Amygdala (tissue), 56 donors: ENCODE measurements at places on chromosomes 5 and 9.

- no peak for DNase-seq
Measured at GRCh38 chr5:150780816-150781221, 2.3 kb downstream of the SMIM3 start.

- no peak for DNase-seq
Measured at GRCh38 chr9:82436475-82436874, 447.9 kb downstream of the SPATA31D1 start.

GRCh38 chr9:74573640-74574191 lies 76.6 kb downstream of the RORB start:
- no peak for DNase-seq

- no peak for DNase-seq
Measured at GRCh38 chr9:128323791-128324190, 1.2 kb downstream of the COQ4 start.

DNA sequence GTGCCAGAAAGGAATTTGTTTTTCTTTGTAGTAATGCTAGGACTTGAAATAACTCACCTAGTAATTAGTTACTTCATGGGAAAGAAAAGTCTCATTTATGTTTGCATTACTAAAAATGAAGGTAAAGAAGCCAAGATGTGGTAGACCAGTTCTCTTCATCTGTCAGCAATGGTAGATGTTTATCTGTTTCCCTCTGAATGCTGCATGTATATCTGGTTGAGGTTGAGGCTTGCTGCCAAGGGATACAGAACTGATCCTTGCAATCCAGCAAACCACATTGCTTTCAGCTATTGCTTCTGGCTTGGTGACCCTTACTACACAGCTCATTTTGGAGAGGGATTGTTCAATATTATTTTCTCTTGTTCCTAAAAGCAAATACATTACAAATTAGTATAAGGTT lies 73.6 kb downstream of the ZNF474 start:
- DNase-seq = no peak

DNA sequence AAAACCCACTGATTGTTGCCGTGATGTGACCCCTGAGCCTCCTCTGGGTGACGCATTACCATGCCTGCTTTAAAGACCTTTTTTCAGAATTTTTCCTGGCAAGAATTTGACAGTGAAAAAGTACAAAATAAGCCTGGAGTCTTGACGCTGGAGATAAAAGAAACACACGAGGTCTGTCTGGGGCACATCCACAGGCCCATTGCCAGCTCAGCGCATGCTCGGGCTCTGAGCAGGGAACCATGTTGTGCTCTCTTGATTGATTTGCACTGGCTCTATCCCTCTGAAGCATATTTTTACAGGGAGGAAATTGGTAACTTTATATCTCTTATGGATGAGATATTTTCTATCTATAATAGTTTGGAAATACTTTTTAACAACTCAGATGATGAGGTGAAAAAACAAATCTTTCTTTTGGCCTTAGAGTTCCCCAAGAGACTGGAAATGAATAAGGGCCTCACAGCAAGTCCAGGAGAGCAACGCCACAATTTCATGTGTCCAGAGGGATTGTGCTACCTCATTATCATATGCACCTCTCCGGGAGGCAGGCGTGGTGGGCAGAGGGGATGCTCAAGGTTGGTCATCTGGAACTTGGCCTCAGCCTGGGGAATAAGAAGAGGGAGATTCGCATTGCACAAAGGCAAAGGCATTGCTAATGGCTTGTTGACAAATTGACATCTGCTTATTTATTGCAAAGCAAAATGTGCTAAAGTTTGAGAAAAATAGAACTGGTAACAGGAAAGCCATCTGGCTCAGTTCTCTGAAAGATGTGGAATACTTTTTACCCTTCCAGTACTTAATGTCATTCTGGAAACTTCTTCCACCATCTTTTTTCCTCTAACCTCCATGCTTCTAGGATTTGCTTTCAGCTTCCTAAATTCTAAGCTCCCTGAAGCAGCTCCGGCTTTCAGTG lies 183.8 kb downstream of the PJA2 start:
- no peak for DNase-seq

- DNase-seq = no peak
Measured at GRCh38 chr9:114849450-114849849, 43.6 kb upstream of the TNFSF15 start.

- DNase-seq = peak; percentile 57
Measured at GRCh38 chr5:72956324-72957140, 691 bp downstream of the FCHO2 start.

DNA sequence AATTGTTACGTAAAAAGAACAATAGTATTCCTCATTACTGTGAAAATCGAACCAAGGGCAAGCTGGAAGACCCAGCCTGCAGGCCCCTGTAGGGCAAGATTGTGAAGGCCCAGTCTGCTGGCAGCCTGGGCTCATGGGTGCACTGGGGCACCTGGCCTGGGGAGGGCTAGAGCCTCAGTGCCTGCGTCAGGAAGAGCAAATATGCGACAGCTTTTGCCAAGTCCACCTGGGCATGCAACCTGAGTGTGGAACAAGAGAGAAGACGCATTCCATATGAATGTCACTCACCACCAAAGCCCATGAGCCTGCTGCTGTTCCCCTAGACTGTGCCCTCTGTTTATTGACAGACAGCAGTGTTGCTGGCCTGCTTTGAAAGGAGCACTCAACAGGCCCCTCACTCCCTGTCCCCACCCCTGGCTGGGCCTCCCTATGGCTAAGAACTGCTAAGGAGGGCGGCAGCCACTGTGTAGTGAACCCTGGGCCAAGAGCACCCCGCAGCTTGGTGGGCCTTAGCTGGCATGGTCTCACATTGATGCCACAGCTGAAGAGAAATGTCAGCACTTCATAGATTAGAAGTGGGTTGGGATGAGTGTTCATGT lies 28.2 kb downstream of the PSD2 start:
- DNase-seq = no peak

DNA sequence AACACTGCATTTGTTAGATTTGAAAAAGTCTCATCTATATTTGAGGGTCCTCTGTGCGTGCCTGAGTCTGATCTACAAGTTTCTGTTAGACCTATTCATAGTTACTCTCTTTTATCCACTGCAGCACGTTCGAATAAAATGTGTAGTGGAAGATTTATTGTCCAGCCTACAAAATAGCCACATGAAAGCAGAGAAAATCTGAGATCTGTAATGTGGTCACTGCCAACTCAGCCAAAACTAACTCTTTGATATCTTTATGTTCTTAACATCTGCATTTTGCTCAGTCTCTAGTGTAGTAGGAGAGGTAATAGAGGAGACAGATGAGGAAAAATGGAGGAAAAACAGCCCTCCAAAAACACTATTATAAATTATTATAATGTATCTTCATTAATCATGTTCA lies 354.0 kb downstream of the NPR3 start:
- no peak for DNase-seq

DNA sequence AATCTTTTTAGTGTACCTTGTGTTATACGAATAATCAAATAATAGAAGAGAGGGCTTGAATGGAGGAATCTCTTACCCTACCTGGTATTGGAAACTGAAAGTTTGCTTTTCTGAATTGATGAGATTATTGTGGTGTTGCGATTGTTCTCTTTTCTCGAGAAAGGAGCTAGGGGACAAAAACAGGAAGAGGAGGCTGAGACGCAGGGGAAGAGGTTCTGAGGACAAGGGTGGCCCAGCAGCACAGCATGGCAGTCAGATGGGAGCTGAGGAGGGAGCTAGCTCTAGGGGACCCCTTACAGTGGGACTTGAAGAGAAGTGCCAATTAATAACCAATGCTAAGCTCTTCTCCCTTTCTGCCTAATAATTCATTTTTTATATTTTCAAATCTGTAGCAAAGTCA lies 183.3 kb upstream of the DMAC1 start:
- DNase-seq = no peak

DNA sequence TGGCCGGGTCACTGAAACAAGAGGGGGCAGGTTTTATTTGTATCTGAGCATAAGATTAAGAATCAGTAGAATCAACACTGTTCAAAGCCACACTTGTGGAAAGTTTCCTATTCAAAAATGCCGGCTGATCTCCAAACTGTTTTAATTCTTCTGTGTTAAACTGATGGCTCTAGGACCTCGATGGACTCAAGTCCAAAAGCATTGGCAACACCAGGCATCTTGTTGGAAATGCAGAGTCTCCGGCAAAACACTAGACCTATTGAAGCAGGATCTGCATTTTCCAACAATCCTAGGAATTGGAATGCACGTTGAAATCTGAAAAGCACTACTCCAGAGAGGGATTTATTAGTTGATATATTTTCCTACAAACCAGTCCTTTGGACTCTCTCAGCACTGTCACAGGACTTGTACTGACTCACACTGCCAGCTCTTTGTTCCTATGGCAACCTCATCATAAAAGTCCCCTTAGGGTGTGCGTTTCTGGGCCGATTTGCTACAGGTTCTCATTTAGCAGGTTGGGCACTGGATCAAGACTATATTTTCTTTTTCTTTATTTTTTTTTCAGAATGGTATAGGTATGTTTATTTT lies 48.1 kb upstream of the PCA3 start:
- DNase-seq = no peak

DNA sequence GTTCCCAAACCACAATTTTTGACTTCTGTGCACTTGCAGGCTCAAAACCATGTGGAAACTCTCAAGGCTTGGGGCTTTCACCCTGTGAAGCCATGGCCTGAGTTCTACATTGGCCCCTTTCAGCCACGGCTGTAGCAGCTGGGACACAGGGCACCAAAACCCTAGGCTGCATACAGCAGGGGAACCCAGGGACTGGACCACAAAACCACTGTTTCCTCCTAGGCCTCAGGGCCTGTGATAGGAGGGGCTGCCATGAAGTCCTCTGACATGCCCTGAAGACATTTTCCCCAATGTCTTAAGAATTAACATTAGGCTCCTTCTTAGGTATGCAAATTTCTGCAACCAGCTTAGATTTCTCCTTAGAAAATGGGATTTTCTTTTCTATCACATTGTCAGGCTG lies 312.1 kb upstream of the TUSC1 start:
- DNase-seq = no peak

- no peak for DNase-seq
Measured at GRCh38 chr9:123169926-123170325, 98.5 kb downstream of the STRBP start.

DNA sequence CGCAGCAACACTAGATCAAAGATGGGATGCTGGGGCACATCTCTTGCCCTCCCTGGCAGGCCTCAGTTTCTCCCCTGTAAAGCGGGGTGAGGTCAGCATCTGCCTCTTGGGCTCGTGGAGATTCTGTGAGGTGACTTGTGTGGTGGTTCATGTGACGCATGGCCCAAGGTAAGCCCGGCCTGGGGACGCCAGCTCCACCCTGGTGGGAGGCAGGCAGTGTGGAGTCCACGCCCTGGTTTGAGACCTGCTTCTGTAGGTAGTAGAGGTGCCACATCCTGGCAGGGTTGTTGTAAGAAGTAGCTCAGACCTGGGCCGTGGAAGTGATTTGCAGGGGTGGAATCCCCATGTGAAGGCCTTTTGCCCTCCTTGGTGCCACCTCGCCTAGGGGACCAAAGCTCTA lies 101.5 kb downstream of the DAB2IP start:
- DNase-seq = no peak

GRCh38 chr9:116479056-116479544 lies 208.0 kb upstream of the TRIM32 start:
- DNase-seq = no peak

GRCh38 chr5:138905541-138905940 lies 30.4 kb upstream of the LRRTM2 start:
- DNase-seq = no peak

DNA sequence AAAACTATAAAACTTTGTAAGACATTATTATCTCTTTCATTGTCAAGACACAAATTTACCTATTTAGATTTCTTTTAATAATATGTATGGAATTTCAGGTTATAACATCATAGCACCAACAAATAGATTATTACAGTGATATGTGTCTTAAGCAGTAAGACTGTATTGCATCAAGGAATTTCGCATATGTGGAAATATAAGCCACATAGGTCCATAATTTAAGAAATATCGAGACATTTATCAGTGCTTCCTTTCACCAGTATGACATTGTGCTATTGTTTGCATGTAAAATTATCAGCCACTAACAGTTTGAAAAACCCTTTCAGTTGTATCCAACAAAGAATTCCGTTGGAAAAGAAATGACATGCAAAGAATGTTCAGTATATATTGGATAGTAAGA lies 186.7 kb upstream of the RASA1 start:
- DNase-seq = no peak

- DNase-seq = no peak
Measured at GRCh38 chr5:103119070-103119764, 721 bp downstream of the GIN1 start.
